ENCODE measurements at places on chromosomes 1 and 21.

- H3K4me3 ChIP-seq: no peak overlapping the region
- no peak for DNase-seq
Measured at GRCh38 chr1:167016100-167016750, 27.1 kb downstream of the MAEL start.

- H3K27ac ChIP-seq: no peak overlapping the region
- H3K36me3 ChIP-seq: no peaks in the 10 kb centered on the region
- no peaks in the 10 kb centered on the region for H3K4me1 ChIP-seq
- no peak for DNase-seq
Measured at GRCh38 chr1:221150996-221151395, 271.8 kb downstream of the HLX start.

- H3K27me3 ChIP-seq: no peaks in the 10 kb centered on the region
- H3K27ac ChIP-seq: no peak overlapping the region
- H3K4me1 ChIP-seq: peaks cover 7% of the 10 kb centered on the region
- no peaks in the 10 kb centered on the region for H3K36me3 ChIP-seq
- DNase-seq: no peak
- no peak overlapping the region for H3K4me3 ChIP-seq
Measured at GRCh38 chr1:230307213-230307612, 118.9 kb downstream of the PGBD5 start.

DNA sequence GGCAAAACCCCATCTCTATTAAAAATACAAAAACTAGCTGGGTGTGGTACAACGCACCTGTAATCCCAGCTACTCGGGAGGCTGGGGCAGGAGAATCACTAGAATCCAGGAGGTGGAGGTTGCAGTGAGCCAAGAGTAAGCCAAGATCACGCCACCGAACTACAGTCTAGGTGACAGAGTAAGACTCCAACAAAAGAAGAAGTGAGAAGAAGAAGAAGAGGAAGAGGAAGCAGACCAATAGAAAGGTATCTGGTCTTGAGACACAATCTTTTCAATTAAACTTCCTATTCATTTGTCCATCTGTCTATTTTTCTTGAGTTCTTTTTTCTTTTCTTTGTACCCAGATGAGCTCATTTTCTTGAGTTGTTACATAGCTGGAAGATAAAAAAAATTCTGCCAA, 55.7 kb upstream of the ACADM start:
- no peak overlapping the region for H3K27ac ChIP-seq
- H3K36me3 ChIP-seq: no peaks in the 10 kb centered on the region
- no peak for DNase-seq
- no peaks in the 10 kb centered on the region for H3K27me3 ChIP-seq
- no peaks in the 10 kb centered on the region for H3K4me1 ChIP-seq
